ENCODE measurements at places on chromosomes 6 and 20.

GRCh38 chr6:106287215-106287614 lies 38.3 kb downstream of the ATG5 start:
- no peaks in the 10 kb centered on the region for H3K27me3 ChIP-seq
- peaks cover 18% of the 10 kb centered on the region for H3K4me1 ChIP-seq
- peaks cover 54% of the 10 kb centered on the region for H3K36me3 ChIP-seq
- H3K27ac ChIP-seq, result no peak overlapping the region

DNA sequence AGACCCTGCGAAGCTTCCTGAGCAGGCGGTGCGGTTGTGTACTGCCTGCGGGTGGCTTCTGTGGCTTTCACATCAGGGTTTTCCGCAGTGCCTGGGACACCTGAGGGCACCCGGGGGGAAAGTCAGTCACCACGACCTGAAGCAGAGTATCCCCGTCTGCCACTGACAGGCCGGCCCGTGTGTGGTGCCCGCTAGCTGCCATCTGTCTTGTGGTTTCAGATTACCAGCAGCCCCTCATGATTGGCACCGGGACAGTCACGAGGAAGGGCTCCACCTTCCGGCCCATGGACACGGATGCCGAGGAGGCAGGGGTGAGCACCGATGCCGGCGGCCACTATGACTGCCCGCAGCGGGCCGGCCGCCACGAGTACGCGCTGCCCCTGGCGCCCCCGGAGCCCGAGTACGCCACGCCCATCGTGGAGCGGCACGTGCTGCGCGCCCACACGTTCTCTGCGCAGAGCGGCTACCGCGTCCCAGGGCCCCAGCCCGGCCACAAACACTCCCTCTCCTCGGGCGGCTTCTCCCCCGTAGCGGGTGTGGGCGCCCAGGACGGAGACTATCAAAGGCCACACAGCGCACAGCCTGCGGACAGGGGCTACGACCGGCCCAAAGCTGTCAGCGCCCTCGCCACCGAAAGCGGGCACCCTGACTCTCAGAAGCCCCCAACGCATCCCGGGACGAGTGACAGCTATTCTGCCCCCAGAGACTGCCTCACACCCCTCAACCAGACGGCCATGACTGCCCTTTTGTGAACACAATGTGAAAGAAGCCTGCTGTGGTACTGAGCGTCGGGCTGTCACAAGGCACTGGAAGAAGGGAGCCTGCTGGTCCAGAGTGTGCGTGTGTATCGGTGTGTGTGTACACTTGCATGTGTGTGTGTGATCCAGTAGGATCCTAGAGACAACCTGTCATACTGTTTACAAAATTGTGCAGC lies 54.4 kb downstream of the GOPC start:
- H3K36me3 ChIP-seq, result peaks cover 10% of the 10 kb centered on the region
- peak overlapping the region; percentile 94 for H3K27ac ChIP-seq
- DNase-seq, result peak; percentile 58
- peaks cover 44% of the 10 kb centered on the region for H3K4me1 ChIP-seq
- peak overlapping the region; percentile 75 for H3K4me3 ChIP-seq
- no peaks in the 10 kb centered on the region for H3K27me3 ChIP-seq

- no peak for DNase-seq
- H3K4me1 ChIP-seq, result no peaks in the 10 kb centered on the region
- no peaks in the 10 kb centered on the region for H3K27me3 ChIP-seq
- H3K36me3 ChIP-seq, result no peaks in the 10 kb centered on the region
- no peak overlapping the region for H3K27ac ChIP-seq
- H3K4me3 ChIP-seq, result no peak overlapping the region
Observed at GRCh38 chr6:111201244-111201554, 113.9 kb downstream of the SLC16A10 start.

- no peak overlapping the region for H3K27ac ChIP-seq
- no peaks in the 10 kb centered on the region for H3K4me1 ChIP-seq
- DNase-seq, result no peak
- no peaks in the 10 kb centered on the region for H3K27me3 ChIP-seq
- H3K4me3 ChIP-seq, result no peak overlapping the region
- H3K36me3 ChIP-seq, result no peaks in the 10 kb centered on the region
Observed at GRCh38 chr6:122715725-122716124, 63.8 kb upstream of the FABP7 start.

GRCh38 chr6:21538186-21538798 lies 55.3 kb upstream of the SOX4 start:
- no peaks in the 10 kb centered on the region for H3K27me3 ChIP-seq
- H3K4me3 ChIP-seq, result no peak overlapping the region
- no peaks in the 10 kb centered on the region for H3K4me1 ChIP-seq
- no peaks in the 10 kb centered on the region for H3K36me3 ChIP-seq

DNA sequence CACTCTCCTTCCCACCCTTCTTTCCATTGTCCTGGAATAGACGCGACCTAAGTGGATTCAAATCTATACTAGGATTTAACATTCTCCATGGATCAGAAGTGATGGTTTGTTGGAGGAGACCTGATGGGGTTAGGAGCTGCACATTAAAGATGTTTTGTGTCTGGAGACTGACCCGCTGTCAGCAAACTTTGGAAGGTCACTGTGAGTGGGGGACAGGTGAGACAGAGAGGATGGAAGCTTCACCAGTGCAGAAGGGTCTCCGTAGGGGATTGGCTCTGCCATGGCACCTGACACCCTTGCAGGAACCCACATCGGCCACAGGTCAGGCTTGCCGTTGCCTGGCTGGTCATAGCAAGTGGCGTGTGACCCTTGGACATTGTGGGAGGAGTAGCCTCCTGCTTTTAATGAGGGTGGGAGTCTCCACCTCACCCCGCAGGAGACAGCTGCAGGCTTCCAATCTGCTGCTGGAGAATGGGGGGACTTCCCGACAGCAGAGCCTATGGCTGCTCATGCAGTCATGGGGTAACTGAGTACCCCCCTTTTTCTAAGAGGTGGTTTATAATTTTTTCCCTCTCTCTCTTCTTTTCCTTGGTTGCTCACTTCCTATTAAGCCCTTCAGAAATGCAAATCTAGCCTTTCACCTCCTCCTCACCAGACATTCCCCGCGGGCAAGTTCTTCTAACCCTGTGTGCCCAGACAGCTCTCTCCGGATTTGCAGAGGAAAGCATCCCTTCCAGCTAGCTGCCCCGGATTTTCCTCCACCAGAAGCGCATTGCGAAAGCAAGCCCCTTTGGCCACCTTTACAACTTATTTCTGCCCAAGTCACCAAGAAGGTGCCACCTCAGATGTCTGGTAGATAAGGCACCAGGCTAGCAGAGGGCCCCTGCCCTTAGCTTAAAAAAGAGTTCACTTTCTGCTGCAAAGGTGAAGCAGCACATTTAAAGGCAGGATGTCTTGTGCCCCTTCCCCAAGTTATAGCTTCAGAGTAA lies 53.5 kb downstream of the DACT2 start:
- no peaks in the 10 kb centered on the region for H3K4me1 ChIP-seq
- no peak overlapping the region for H3K4me3 ChIP-seq
- H3K27ac ChIP-seq, result no peak overlapping the region
- no peaks in the 10 kb centered on the region for H3K27me3 ChIP-seq
- no peaks in the 10 kb centered on the region for H3K36me3 ChIP-seq

DNA sequence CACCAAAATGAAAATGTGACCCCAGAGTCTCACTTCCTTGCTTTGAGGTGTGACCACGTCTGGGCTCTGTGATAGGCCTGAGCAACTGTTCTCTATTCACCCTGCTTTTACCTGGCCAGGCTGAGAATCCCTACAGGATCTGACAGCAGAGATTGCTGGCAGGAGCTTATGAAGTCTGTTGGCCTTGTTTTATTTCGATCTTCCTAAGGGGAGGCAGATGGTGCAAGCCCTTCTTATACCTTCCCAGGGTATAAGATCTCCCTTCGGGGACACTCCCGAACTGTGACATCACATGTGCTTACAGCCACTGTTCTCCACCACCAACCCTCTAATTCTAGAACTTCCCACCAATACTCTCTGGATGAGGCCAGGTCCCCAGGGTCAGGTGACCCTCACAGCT lies 26.8 kb downstream of the MYT1 start:
- no peak for DNase-seq
- H3K4me1 ChIP-seq, result peaks cover 4% of the 10 kb centered on the region
- H3K27ac ChIP-seq, result no peak overlapping the region
- H3K36me3 ChIP-seq, result no peaks in the 10 kb centered on the region
- peaks cover 5% of the 10 kb centered on the region for H3K27me3 ChIP-seq

GRCh38 chr6:35970181-35970580 lies 49.3 kb upstream of the SRPK1 start:
- no peak overlapping the region for H3K27ac ChIP-seq
- no peak for DNase-seq
- H3K27me3 ChIP-seq, result peaks cover 10% of the 10 kb centered on the region
- H3K4me3 ChIP-seq, result no peak overlapping the region
- peaks cover 12% of the 10 kb centered on the region for H3K4me1 ChIP-seq

DNA sequence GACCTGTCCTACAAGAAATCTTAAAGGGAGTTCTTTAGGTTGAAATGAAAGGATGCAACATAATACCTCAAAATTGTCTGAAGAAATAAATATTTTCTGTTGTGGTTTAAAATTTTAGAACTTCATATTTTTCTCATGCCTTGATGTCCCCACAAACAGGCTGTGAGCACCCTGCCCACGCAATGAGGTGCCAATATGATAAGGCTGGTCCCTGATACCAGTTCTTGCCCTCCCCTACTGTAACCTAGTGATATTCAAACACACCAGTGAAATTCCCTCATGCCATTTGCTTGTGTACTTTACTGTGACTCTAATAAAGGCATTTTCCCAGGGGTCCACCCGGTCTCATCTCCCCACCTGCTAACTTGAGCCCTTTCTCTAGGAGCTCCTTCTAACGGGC lies 67.3 kb upstream of the SIRPG start:
- peaks cover 3% of the 10 kb centered on the region for H3K36me3 ChIP-seq
- no peak overlapping the region for H3K27ac ChIP-seq
- H3K27me3 ChIP-seq, result peaks cover 4% of the 10 kb centered on the region
- no peak for DNase-seq
- peaks cover 8% of the 10 kb centered on the region for H3K4me1 ChIP-seq

DNA sequence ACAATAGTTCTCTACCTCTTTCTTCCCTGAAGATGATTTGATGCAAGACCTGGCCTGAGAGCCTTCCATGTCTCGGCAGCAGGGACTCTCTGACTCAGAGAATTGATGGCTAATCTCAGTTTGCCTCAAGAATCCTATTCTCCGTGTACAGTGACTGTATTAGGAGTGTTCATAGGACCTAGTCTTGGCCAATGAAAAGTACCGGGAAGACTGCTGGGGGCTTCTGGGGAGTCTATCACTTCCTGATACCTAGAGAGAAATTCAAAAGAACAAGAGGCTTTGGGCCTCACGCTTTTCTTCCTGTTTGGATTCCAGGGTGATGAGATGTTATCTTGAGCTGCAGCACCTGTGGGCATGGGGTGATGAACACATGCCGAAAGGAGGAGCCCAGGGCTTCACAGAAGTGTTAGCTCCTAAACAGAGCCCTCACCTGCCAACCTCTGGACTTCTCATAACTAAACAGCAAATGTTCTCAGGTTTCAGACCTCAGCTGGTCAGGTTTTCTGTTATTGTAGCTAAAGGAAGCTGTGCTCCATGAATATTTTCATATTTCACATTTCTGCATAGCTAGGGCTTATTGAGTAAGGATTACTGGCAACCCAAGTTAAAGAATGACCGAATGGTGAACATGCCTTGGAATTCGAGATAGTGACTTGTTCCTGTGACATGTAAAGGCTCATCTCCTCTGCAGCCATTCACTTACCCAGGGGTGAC lies 323.1 kb upstream of the AGPAT4 start:
- H3K27ac ChIP-seq, result no peak overlapping the region
- no peaks in the 10 kb centered on the region for H3K27me3 ChIP-seq
- DNase-seq, result no peak
- H3K4me1 ChIP-seq, result no peaks in the 10 kb centered on the region
- H3K4me3 ChIP-seq, result no peak overlapping the region

DNA sequence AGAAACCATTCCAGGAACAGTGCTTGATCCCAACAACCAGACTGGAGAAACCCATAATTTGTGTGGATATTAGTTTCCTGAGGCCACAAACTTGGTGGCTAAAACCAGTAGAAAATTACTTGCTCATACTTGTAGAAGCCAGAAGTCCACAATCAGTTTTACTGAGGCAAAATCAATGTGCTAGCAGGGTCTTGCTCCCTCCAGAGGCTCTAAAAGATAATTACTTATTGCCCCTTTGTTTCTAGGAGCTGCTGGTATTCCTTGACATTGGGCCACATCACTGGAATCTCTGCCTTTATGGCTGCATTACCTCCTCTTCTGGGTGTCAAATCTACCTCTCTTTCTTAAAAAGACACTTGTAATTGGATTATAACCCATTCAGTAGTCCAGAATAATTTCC lies 142.2 kb upstream of the SAMD5 start:
- peaks cover 20% of the 10 kb centered on the region for H3K36me3 ChIP-seq
- DNase-seq, result no peak
- no peak overlapping the region for H3K4me3 ChIP-seq
- no peak overlapping the region for H3K27ac ChIP-seq
- no peaks in the 10 kb centered on the region for H3K4me1 ChIP-seq

DNA sequence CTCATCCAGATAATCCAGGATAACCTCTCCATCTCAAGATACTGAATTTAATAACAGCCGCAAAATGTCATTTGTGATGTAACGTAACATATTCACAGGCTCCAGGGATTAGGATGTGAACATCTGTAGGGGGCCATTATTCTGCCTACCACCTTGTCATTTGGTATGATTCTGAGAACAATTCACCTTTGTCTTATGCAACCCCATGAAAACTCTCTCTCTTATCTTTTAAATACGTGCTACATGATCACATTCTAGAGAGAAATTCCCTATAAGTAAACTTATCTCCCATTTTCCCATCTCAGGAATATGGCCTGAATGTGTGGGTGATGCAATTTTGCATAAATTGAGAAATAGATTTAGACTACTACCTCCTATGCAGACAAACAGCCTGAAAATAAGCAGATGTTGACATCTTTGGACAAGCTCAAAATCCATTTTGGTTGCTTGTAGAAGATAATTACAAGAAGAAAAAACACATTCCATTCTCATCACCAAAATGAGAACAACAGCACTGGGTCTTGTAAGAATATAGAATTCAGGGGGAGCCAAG lies 255.4 kb upstream of the STXBP5 start:
- no peak overlapping the region for H3K4me3 ChIP-seq
- H3K36me3 ChIP-seq, result no peaks in the 10 kb centered on the region
- no peak overlapping the region for H3K27ac ChIP-seq
- DNase-seq, result no peak

GRCh38 chr6:135703007-135703406 lies 148.5 kb upstream of the PDE7B start:
- H3K27me3 ChIP-seq, result peaks cover 23% of the 10 kb centered on the region
- no peaks in the 10 kb centered on the region for H3K36me3 ChIP-seq
- no peak for DNase-seq
- H3K27ac ChIP-seq, result no peak overlapping the region
- peaks cover 12% of the 10 kb centered on the region for H3K4me1 ChIP-seq
- no peak overlapping the region for H3K4me3 ChIP-seq

DNA sequence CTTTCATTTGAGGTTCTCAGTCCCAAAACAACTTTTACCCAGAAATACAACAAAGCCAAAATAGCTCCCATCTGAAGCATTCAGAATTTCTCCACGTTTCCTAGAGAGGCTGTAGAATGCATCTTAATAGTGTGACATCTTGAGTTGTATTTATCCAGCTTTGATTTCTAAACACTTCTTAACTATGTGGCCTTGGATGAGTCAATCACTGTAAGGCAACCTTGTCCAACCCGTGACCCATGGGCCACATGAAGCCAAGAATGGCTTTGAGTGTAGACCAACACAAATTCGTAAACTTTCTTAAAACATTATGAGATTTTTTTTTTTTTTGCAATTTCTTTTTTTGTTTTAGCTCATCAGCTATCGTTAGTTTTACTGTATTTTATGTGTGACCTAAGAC lies 108.1 kb downstream of the RALGAPA2 start:
- H3K27me3 ChIP-seq, result no peaks in the 10 kb centered on the region
- H3K36me3 ChIP-seq, result peaks cover 7% of the 10 kb centered on the region
- H3K4me1 ChIP-seq, result peaks cover 16% of the 10 kb centered on the region
- no peak overlapping the region for H3K27ac ChIP-seq
- no peak for DNase-seq
- H3K4me3 ChIP-seq, result no peak overlapping the region
